ENCODE measurements at places on chromosomes 16 and 17.

GRCh38 chr17:57027852-57028251, 49.9 kb downstream of the SCPEP1 start:
- no peak for DNase-seq

DNA sequence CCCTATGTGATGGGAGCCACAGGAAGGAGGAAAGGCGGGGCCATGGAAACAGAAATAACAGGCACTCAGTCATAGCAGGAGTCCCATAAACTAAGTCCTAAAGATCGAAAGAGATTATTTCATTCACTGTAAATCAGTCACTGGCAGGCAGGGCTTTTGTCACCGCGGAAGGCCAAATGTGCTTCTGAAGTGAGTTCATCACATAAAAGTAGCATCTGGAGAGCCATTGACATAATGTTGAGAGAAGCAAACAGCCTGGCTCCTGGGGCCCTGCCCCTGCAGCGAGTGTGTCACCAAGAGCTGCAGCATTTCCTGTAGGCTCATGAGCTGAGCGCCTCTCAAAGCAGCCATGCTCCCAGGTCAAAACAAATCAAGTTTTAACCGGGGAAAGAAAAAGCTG, 476.2 kb downstream of the HAPSTR1 start:
- DNase-seq, result no peak

- DNase-seq, result no peak
These were observed 192.4 kb upstream of the HSBP1 start for GRCh38 chr16:83615141-83615952.

DNA sequence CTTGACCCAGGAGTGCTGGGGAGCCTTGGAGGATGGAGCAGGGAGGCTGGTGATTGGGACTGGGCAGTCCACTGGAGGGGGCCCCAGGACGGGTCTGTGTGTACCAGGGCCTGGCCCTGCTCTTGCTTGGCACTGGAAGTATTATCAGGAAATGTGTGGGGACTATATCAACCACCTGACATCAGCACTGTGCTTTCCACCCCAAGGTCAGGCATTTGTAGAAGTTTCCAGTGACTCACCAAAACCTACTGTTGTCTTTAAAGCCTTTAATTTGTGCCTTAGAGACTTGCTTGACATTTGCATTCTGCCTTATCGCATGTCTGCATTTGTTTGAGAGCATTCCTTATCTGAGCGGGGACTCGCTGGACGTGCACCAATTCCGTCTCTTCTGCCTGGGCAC, 323.1 kb downstream of the FOXL1 start:
- no peak for DNase-seq

- DNase-seq, result no peak
These were observed 86.3 kb upstream of the TNRC6C start for GRCh38 chr17:77872199-77872598.

DNA sequence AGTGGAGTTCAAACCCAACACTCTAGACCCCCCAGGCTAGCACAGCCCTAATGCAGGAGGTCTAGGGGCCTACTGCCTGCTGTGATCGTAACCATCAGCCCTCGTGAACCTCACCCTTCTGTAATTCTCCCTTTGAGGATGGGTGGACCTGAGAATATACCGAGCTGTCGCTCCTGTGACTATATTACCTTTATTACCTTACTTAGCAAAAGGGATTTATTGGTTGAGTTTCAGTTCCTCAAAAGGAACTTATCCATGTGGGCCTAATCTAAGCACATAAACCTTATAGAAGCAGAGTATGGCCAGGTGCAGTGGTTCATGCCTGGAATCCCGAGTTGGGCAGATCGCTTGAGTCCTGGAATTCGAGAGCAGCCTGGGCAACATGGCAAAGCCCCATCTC, 19.2 kb upstream of the EMP2 start:
- no peak for DNase-seq
